ENCODE measurements at places on chromosomes 1 and 21.

DNA sequence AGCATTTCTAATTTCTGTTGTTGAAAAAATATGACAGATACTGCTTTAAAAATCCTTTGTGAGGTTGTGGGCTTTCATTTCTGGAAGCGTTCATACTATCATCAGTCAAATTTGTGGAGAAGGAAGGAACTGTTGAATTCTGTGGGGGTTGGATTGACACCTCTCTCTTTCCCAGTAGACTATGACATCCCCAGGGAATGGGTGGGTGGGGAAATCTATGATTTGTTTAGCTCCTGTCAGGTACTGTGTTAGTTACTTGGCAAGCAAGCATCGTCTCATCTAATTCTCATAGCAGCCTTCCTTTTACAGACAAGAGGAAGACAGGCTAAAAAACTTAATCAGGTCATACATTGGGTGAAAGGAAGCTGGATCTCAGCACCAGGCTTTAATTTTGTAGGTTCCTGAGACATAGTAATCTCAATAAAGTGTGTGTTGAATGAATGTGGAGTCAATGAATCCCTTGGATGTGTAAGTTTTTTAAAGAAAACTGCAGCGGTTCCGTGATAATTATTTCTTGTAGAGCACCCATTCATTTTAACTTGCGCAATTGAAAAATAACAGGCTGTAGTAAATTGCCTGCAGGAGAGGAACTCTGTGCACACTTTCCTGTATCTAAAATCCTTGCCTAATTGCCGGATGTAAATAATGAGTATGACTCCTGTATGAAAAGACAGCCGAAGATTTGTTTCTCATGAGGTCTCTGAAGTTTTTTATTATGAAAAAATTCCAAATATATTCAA lies 60.6 kb downstream of the MYOM3 start:
- no peak for DNase-seq

- DNase-seq: no peak
Measured at GRCh38 chr1:208479435-208479834, 235.3 kb upstream of the PLXNA2 start.

DNA sequence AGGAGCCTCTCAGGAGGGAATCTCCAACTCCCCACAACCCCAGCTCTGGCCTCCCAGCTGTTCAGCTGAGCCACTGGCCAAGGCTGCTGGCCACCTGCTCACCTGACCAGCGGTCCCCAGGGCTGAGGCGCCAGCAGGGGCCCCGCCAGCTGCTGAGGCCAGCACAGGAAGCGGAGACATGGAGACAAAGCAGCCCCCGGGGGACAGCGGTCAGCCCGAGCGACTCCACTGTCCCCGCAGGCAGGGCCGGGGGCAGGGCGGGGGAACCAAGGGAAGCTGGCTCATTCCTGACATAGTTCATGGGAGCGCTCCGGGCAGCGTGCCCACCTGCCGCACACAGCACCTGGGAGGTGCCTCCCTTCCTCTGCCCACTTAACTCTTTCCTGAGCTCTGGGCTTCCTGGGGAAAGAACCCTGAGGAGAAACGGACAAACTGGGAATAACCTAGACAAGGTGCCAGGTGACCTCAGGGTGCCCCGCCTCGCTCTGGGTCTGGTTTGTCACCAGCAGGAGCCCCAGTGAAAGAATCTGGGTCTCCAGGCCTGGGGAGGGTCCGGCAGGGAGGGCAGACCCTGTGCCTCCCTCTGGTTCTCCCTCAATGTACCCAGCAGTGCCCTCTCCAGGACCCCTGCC lies 10.7 kb downstream of the EPHA2 start:
- no peak for DNase-seq

DNA sequence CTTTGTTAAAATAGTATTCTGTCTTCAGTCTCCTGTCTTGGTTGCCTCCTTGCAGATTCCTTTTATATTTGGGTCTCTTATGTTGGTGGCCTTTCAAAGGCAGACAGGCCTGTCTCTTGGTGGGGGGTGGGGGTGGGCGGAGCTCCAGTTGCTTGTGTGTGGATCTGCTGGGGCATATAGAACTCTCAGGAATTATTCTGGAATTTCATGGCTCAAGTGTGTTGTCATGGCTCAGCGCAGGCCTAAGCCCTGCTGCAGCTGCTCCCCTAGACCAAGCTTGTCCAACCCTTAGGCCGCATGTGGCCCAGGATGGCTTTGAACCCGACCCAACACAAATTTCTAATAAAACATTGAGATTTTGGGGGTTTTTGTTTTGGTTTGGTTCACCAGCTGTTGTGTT lies 8.0 kb downstream of the C1orf35 start:
- no peak for DNase-seq

- no peak for DNase-seq
Measured at GRCh38 chr1:229114850-229115365, 156.0 kb upstream of the RAB4A start.

- DNase-seq: no peak
Measured at GRCh38 chr1:182809414-182809957, 19.9 kb downstream of the NPL start.
